ENCODE measurements at places on chromosomes 1 and 21.

- no peak for DNase-seq
Measured at GRCh38 chr1:218374401-218375353, 29.5 kb downstream of the TGFB2 start.

DNA sequence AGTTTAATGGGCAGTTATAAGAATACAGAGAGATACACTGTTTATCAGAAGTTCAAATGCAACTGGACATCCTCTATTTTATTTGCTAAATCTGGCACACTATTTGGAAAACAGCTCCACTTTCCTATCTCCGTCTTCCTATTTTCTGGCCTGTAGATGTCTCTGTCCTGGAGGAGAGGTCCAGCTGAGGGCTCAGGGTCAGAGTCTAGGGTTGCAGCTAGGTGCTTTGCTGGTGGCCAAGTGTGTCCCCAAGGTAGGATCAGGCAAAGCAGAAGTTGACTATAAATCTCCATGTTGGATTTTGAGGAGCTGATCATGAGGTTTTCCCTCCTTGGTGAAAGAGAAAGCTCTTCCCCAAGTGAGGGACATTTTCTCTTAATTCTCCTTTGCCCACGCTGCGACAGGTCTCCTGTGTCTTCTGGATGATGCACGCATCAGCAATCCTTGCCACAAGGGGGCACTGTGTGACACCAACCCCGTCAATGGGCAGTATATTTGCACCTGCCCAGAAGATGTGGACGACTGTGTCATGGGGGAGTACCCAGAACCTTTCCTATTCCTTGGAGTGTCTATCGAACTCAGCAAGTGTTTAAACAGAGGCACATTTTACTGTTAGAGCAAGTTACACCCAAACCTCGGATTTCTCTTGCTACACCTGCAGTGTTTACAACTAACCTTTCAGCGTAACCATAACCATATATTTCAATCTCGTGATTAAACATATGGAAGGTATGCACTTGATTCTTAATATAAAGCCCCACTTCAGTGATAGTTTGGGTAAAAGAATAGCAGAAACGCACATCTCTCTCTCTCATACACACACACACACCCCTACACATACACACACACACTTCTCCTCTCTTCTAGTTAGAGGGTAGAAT lies 10.2 kb downstream of the ADAM30 start:
- DNase-seq = peak; percentile 70

GRCh38 chr1:163290025-163290640 lies 31.6 kb upstream of the NUF2 start:
- DNase-seq = no peak

- no peak for DNase-seq
Measured at GRCh38 chr1:25683731-25684130, 67.1 kb downstream of the MAN1C1 start.

DNA sequence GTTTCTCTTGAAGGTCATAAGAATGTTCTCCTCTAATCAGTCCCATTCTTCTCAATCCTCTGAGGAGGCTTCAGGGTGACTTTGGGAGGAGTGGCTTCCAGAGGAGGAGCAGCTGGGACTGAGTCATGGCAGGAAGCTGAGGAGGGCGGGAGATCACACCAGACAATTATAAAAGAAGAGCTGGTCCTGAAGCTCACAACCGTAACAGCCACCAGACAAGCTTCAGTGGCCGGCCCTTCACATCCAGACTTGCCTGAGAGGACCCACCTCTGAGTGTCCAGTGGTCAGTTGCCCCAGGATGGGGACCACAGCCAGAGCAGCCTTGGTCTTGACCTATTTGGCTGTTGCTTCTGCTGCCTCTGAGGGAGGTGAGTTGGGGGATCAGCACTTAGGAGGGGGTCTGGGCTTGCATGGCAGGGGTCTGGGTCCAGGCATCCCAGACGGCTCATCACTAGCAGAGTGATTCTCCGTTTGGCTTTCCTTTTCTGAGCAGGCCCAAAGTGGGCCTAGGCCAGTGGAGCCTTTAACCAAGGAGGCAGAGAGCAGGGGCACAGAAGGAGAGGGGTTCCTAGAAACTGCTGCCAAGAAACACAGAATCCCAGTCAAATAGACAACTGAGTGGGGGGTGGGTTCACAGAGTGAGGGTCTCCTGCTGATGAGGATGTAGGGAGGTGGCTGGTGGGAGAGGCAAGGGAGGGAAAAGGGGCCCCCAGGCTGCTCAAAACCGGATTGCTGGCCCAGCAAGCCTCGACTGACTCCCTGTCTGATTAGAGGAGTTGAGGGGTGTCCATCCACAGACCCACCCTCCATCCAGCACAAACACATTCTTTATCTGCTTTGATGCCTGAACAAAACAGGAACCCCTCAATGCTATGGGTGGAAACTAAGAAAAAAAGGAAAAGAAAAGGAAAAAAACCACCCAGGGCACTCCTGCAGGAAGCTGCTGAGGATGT lies at the start of gene ECM1:
TSS of gene ECM1 (plus strand) at position 198 of the 953 bp plus-strand sequence. CDS start at position 299, 101 bp downstream.
- no peak for DNase-seq

- DNase-seq = peak; percentile 68
Measured at GRCh38 chr1:23417570-23417969, 7.0 kb downstream of the TCEA3 start.

- peak; percentile 29 for DNase-seq
Measured at GRCh38 chr1:225768662-225769426, 8.8 kb upstream of the SRP9 start.

Data from right lobe of liver (tissue), 6 donors.